ENCODE measurements at places on chromosomes 12 and 14.

DNA sequence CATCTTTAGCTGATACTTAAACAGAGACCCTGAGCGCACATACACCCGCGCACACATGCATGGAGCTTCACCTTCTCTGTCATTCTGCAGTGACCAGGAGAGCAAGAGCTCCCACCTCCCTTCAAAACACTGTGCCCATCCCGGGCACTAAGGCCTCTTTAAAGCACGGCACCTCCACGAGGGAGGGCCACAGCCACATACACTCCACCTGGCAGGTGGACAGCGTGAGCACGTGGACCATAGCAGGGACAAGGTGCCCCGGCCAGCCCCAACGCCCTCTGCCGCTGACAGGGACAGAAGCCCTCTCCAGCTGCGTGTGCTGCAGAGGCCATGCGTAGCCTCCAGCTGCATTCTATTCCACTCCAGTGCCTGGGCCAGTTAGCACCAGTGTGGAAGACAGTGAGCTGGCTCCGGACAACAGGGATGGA lies 5.4 kb downstream of the GAPDH start:
- DNase-seq = no peak

DNA sequence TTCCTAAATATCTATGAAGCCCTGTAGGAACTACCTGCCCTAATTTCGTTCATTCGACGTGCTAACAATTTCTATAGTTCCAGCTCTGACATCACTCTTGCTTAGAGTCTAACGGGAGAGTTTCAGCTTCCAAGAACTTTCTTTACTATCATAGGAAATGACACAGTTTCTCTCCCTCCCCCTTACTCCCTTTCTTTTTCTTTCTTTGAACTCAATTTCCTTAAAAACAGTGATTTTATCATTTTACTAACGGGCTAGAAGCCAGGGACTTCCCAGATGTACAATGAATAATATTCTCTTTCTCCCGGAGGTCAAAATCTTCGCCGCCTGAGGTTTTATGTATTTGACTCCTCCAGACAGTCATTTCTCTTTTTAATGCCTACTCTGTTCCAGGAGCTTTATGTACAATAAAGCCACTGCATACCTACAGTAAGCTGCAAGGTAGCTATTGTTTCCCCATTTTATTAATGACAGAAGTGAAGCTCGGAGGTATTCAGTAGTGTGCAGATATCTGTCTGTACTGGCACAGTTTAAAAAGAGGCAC lies 15.7 kb downstream of the SMCO2 start:
- DNase-seq = peak; percentile 25

- DNase-seq = no peak
Measured at GRCh38 chr12:63787306-63787705, 7.6 kb downstream of the RXYLT1 start.

DNA sequence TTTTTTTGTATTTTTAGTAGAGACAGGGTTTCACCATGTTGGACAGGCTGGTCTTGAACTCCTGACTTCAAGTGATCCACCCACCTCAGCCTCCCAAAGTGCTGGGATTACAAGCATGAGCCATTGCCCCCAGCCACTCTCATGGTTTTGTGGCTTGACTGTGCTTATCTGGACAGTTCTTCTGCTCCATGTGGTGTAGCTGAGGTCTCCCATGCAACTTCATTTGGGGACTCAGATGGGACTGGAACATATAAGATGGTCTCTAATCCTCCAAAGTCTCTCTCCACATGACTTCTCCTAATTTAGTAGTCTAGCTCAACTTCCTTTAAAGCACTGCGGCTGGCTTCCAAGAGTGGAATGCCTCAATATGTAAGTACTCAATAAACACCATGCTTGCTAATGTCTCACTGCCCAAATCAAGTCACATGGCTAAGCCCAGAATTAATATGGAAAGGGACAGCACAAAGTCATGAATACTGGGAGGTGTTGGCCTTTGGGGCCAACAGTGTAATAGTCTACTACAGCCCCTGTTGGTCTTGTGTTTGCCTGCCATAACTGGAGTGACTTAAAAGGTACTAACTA lies 7.4 kb downstream of the INHBC start:
- DNase-seq = no peak

DNA sequence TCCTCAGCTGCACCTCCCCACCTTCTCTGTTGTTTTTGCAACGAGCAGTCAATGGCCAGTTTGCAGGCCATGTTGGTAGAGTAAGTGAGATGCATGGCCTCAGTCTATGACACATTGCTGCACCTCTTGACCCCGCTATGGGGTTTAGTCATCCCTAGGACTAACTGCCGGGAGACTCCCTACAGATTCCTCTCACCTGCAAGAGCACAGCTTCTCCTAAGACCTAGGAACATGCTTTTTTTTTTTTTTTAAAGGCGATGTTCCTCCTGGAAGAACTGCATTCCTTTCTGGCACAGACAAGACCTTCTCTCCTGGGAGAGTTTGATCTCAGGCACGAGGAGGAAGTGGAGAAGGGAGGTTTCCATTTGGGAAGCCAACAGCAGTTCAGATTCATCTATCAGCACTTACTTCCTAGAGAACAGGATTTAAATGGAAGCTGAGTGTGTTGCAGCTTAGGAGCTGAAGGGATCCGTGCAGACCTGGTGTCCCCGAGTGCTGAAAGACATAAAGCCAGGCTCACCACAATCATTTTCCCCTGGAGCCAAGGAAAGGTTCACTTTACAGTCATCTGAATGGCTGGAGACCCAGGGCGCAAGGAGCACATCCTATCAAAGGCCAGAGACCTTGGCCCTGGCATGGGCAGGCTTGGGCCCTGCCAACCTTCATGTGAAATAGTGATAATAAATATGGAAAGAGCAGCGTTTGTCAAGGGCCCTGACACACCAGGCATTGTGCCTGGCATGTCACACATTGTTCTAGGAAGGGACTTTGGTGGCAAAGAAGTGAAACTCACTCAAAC lies 104.1 kb downstream of the LGMN start:
- DNase-seq = no peak

- DNase-seq = no peak
Measured at GRCh38 chr14:30214014-30214413, 286.4 kb upstream of the PRKD1 start.

- no peak for DNase-seq
Measured at GRCh38 chr12:67391656-67392055, 122.5 kb downstream of the CAND1 start.

DNA sequence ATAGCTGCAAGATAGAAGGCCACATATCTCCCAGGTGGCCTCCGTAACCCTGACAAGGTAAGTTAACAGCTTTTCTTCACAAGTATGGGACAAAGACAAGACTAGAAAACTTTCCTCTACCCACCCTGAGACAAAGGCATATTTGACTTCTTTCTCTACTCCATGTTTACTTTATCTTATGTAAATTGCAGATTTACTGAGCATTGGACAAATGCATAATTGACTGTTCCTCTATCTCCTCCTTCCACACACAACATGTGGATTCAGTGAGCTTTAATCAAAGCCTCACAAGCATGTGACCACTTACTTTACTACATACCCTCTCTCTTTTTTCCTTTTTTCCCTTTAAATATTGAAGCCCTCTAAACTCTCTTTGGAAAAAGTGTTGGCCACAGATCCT lies 289.1 kb upstream of the TMTC1 start:
- no peak for DNase-seq

DNA sequence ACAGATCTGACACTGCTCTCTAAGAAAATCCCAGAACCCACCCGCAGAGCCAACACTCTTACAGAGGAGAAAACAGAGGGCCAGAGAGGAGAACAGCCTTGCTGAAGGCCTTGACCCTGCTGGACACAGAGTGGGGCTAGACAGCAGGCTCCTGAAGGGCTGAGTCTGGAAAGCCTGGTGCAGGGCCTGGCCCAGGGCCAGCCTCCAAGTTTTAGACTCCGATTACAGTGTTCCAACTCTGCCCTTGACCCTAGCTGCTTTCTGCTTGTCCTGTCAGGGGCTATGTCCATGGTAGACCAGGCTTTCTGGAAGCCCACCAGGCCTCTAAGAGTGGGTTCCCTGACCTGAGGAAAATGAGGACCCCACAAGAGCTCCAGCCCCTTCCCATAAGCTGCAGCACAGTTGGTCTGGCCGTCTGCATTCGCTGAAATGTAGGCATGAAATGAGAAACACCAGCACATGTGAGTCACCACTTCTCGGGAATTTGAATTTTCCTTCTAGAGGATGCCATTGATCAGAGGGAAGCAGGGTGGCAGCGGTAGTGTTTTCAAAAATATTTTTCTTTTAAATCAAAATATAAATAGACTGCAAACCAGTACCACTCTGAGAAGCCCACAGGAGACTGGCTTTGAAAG lies 154.4 kb downstream of the CALM1 start:
- DNase-seq = no peak

DNA sequence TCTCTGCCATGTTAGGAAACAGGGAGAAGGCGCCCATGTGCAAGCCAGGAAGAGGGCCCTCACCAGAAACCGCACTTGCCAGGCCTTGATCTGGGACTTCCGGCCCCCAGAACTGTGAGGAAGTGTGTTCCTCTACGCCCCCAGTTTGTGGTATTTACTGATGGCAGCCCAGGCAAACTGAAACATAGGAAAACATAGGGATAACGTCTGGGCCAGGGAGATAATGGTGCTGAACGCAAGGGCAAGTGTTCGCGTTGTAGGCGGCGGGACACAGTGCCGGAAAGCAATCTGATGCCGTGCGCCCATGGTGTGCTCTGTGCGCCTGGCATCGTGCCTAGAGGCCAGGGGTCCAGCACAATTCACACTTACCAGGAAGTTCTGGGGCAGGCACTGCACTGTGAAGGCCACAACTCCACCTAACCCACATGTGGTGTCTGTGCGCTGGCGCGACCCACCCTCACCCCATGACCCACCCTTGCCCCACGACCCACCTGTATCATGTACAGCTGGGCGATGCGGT lies 53.6 kb downstream of the ARL6IP4 start:
- DNase-seq = no peak

- no peak for DNase-seq
Measured at GRCh38 chr14:100618763-100619320, 31.6 kb upstream of the BEGAIN start.

DNA sequence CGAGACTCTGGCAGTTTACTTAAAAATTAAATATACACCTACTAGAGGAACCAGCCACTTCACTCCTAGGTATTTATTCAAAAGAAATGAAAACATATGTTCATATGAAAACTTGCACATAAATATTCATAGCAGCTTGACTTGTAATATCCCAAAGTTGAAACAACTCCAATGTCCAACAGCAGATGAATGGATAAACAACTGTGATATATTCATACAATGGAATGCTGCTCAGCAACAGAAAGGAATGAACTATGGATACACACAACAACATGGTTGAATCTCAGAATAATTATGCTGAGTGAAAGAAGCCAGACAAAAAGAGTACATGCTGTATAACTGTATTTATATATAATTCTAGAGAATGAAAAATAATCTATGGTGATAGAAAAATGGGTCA lies 53.4 kb upstream of the DACT1 start:
- DNase-seq = no peak

DNA sequence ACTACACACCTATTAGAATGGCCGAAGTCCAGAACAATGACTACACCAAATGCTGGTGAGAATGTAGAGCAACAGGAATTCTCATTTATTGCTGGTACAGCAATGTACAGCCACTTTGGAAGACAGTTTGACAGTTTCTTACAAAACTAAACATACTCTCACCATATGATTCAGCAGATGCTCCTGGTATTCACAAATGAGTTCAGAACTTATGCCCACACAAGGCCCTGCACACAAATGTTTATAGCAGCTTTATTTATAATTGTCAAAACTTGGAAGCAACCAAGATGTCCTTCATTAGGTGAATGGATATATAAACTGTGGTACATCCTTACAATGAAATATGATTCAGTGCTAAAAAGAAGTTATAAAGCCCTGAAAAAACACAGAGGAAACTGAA lies 38.3 kb downstream of the PTHLH start:
- DNase-seq = no peak

- no peak for DNase-seq
Measured at GRCh38 chr12:56288705-56289387, 11.3 kb downstream of the CS start.

GRCh38 chr12:77998236-77998786 lies 167.6 kb downstream of the NAV3 start:
- DNase-seq = no peak

- no peak for DNase-seq
Measured at GRCh38 chr12:52633383-52633782, 15.0 kb upstream of the KRT73 start.

DNA sequence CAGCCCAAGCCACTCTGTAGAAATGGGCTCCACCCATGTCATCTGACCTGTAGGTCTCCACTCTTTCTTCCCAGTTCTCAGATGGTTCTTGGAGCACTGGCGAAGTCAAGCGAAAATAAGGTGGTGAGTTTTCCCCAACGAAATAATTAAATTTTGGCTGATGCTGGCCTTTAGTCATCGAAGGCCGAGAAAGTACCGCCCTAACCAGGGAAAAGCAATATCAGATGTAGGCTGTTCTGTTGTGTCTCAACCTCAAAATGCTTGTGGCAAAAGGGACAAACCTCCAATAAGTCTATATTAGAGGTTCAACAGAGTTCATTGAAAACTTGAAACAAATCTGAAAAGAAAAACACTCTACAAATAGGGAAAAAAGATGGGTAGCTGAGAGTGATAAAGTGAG lies 48.6 kb upstream of the BCAT1 start:
- no peak for DNase-seq

DNA sequence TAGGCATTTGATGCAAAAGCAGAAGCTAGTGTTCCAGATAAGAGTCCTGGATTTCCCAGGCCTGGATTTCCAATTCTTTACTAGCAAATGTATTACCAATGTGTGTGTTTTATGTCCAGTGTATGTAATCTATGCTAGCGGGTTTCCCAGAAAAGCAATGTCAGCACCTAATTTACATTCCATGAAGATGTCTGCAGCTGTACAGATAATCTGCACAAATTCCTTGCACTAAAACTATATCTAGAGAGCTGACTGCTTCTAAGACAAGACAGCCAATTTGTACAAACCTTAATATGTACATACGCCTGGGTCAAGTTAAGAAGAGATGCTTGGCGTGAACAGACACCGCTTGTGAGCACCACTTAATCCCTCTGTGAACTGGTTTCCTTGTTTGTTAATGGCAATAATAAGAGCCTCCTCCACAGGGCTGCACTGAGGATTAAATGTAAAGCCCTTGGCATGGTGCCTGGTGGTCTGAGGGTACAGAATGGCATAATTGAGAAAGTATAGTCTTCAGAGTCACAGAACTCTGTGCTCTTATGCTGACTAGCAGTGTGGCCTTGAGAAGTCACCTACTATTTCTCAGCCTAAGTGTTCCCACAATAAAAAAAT lies 185.6 kb downstream of the EPS8 start:
- no peak for DNase-seq

DNA sequence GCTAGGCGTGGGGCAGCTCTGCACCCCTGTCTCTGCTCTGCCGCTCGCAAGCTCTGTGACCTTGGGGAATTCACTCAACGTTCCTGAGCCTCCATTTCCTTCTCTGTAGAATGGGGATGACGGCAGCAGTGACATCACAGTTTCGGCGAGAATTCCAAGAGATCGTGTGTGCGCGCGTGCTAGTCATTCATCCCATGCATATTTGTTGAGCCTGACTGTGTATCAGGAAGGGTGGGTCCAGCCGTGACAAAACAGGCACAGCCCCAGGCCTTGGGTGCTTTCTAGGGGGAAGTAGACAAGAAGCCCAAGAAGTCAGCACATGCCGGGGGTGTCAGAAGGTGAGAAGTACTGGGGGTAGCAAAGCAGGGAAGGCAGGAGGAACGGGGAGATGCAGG lies 145.6 kb upstream of the NCOR2 start:
- no peak for DNase-seq

- no peak for DNase-seq
Measured at GRCh38 chr14:36646664-36647416, 14.8 kb upstream of the PAX9 start.

GRCh38 chr12:89845767-89846166 lies 137.1 kb upstream of the ATP2B1 start:
- DNase-seq = no peak

- DNase-seq = no peak
Measured at GRCh38 chr14:71583194-71583593, 349.0 kb upstream of the RGS6 start.

- no peak for DNase-seq
Measured at GRCh38 chr12:3215410-3215975, 138.3 kb downstream of the TSPAN9 start.

All from renal cortex interstitium (tissue), 15 donors.